ENCODE measurements at places on chromosomes 1 and 21. TPM values are rescaled to one million over a fixed set of nuclear protein-coding genes. Genes with fewer than 3 reads are reported as not detected.
A peak's percentile ranks its signal among the peaks of the same experiment; 100 is the strongest.

The HSD3B1 gene
- total RNA-seq: not detected

The HSD11B1 gene
- total RNA-seq: 0.72 TPM

The IFI16 gene
- 55.9 TPM for total RNA-seq

The SKI gene
- total RNA-seq: 3.5 TPM

The CR1L gene
- not detected for total RNA-seq

The HEYL gene
- total RNA-seq: not detected

The GBP6 gene
- total RNA-seq: not detected

The NUF2 gene
- total RNA-seq: 102 TPM

The NMNAT2 gene
- total RNA-seq: 4.4 TPM

DNA sequence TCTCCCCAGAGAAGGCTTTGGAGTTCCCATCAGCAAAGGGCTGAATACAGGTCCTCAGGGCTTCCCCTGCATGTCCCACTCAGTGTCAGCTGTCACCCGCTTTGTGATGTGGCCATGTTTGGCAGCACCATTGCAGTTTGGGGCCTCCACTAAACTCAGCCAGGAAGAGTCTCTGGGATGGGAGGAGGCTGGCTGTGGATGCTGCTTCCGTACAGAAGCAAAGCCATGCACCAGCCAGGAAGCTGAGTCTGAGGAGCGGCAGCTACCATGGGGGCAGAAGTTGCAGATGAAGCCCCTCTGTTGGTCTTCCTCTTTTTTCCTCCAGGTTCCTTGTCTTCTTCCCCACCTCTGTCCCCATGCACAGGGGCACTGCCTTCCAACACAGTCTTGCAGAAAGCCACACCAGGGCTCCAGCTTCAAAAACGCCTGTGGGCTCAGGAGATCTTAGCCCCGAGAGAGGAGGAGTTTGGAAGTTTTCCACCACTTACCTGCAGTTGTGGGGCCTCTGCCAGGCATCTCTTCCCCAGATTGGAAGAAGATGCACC is 416.8 kb downstream of the NPHP4 start:
- DNase-seq: no peak

DNA sequence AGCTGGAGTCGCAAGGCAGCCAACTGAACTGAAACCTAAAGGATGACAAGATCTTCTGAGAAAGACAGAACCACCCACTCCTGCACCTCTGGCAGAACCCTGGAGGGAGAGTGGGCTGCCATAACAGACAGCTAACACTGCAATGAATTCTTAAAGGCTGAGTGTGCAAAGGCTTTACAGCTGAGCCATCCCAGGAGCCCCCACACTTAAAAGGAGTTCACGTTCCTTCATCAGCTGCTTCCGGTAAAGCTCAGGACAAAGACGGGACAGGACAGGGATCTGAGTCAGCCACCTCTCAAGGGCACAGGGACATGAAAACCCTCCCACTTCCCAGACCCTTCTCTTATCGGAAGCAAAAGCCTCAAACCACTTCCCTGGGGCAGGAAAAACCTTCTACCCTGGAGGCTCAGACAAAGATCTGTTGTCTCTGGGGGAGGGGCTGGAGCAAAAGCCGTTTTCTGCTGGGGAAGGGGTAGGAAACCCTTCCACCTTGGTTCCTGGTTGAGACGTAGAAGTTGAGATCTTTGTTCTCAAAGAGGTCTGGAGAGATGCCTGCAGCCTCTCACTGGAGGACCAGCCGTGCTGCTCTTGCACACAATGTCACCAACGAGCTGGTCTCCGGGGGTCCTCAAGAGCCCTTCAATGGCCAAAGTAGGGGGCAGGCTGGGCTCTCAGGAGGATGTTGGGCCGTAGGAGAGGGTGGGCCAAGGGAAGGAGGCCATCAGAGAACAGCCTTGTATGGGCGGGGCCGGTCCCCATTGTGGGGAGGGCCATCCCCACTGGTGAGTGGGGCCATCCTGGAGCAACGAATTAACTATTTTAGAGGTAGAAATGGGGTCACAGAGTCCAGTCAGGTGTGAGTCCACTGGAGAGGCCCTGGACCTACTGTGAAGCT is 452.4 kb downstream of the PTPRU start:
- DNase-seq: peak; percentile 97

- no peak for DNase-seq
Measured at GRCh38 chr21:41676198-41676597, 90.7 kb downstream of the RIPK4 start.

GRCh38 chr1:11777658-11778322 is 15.8 kb downstream of the C1orf167 start:
- DNase-seq: no peak

GRCh38 chr1:198558402-198558801 is 17.9 kb upstream of the ATP6V1G3 start:
- no peak for DNase-seq

DNA sequence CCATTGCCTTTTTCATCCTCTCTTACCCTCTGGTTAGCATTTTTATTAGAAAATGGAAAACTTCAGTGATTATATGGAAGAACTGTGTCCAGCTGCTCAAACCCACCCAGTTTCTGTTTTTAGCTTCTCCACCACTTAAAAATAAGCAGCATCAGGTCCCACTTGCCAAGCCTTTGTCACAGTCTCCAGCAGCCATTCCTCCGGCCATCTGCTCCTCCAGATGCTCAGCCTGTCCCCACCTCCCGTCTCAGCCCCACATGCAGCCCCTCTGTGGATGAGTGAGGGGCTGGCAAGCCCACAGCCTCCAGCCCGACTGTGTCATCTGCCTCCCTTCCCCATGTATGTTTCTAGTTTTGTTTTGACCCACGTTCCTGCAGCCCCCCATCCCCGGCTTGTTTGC is 289.7 kb downstream of the HHAT start:
- no peak for DNase-seq

- DNase-seq: no peak
Measured at GRCh38 chr1:166221316-166221715, 54.5 kb upstream of the FAM78B start.

GRCh38 chr1:78664763-78665162 is 15.1 kb downstream of the IFI44 start:
- no peak for DNase-seq

DNA sequence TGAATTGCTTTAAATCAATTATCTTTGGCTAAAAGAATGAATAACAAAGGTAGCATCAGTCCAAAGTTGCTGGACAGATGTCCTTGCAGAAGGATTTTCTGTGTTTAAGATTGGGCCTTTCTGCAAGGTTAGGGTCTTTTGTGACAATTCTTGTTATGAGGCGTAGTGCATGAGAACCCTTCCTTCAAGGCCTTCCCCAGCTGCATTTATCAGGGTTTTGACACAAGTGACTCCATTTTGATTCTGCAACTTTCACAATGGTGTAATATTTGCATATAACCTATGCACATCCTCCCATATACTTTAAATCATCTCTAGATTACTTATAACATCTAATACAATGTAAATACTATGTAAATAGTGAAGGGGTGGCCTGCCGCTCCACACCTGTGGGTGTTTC is 1.1 kb upstream of the SETD4 start:
- no peak for DNase-seq

DNA sequence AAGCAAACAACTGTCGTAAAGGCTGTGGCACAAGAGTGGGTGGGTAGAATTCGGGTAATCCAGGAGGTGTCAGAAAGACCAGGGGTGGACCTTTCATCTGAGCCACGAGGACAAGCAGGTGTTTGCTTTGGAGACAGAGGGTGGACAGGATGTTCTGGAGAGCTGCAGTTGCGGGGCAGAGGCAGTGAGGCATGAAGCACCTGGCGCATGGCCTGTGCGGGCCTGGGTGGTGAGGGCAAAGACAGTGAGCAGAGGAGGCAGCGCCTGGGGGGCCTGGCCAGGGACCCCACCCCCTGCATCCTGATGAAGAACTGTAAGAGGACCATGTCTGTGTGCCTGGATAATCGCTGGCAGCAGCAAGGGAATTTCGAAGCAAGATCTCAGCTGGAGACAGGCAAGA is 24.9 kb downstream of the KIF26B start:
- no peak for DNase-seq

DNA sequence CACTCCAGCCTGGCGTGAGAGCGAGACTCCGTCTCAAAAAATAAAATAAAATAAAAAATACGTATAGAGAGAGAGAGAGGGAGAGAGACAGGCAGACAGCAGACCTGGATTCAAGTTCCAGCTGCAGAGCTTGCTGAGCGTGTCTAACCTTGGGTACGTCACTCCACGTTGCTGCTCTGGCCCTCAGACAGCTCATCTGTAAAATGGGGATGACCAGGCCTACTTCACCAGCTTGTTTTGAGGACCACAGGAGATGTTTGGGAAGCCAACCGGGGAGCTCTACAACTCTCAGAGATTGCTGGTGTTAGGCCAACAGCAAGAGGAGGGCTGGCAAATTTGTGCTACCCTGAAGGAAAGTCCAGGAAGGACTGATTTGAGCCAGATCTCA is 499 bp upstream of the TRAF5 start:
- no peak for DNase-seq

DNA sequence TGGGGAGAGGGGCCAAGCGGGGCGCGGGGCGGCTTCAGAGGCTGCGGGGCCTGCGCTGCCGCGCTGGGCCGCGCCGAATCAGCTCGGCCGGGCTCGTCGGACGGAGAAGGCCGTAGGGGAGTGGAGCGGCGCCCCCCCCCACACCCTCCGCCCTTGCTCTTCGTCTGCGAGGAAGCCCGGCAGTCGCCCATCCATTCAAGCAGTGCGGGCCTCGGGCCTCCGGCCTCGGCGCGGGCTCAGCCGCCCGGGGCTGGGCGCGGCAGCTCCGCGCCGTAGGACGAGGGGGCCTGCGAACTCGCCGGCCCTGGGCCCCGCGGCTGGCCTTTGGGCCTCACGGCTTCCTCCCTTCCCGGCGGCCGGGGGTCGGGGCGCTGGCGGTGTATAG is 564 bp downstream of the CTPS1 start:
- DNase-seq: no peak

DNA sequence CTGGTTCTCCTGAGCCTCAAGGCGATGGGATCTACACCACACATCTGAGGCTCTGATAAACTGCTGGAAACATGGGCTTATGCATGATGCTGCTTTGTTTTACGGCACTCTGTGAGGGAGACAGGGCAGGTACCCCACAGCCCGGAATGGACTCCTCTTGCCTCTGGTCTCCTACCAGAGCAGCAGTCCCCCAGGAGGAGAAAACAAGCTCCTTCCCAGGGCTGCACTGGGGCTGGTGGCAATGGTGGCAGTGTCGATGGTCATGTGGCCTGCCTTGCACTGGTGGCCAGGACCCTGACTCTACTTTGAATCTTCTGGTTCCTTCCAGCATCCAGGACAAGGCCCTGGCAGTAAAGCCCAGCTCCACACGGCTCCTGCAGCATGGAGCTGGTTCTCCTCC is 79.4 kb downstream of the TOMM20 start:
- DNase-seq: no peak

GRCh38 chr1:164659621-164660411 is 100.8 kb downstream of the PBX1 start:
- no peak for DNase-seq

DNA sequence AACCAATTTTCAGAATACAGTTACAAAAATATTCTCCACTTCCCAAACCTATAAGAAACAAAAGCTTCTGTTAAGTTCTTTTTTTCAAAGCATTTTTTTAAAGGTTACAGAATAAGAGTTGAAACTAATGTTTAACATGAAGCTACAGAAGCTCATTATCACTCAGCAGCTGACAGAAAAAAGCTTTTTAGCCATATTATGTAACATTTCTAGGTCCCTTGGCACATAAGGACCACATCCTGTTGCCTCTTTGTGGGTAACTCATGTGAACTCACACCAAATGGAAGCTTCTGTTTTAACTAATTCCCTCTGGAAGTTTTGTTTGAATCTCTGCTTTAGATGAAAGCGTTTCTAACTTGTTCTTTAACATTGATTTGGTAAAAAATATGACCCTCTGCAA is 242.5 kb upstream of the TMPRSS15 start:
- peak; percentile 0 for DNase-seq

DNA sequence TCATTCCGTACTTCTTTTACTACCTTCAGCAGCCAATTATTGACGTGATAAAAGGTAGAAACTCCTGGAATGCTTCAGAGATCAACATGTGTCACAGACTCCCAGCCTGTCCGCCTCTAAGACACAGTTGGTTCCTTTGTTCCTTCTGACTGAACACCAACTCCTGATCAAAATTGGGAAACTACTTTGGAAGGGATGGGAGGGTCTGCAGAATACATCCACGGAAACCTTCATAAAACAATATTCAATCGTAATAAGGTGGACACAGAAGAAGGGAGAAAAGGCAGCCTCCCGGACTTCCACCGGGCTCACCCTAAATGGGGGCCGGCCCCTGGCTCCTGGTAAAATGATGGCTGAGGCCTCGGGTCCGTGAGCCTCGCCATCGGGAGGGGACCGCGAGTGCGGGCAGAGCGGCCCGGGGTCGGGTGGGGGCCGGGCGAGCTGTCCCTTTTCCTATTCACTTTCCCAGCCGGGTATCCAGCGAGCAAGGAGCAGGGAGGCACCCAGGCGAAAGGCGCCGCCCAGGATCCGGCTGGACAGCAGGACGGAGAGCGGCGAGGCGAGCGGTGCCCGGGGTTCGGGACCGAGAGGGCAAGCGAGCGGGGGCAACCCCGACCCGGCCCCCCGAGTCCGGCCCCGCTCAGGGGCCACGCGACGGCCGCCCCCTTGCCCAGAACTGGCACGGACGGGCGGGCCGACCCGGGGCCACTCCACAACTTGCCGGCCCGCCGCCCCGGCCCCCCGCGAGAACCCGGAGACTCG is 805 bp downstream of the NRIP1 start:
- DNase-seq: peak; percentile 52

- no peak for DNase-seq
Measured at GRCh38 chr1:198607714-198608113, 31.1 kb upstream of the PTPRC start.

DNA sequence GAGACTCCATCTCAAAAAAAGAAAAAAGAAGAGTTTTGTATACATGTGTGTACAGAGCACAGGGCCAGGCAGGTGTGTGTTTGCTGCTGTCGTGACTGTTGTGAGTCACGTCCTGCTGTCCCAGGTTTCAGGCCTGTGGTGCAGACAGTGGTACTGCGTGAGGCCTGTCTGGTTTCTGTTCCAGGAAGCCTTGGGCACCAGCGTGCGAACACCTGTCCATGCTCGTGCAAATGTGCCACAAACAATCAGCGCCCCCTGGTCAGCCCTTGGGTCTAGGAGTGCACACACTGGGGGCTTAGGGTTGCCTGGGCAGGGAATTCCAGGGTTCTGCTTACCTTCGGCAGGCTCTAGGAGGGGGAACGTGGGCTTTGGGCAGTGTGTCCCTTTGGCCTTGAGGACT is 16.9 kb downstream of the GPR157 start:
- no peak for DNase-seq

GRCh38 chr1:184301227-184301626 is 85.6 kb upstream of the C1orf21 start:
- DNase-seq: no peak

GRCh38 chr1:161884475-161884874 is 118.4 kb downstream of the ATF6 start:
- no peak for DNase-seq

DNA sequence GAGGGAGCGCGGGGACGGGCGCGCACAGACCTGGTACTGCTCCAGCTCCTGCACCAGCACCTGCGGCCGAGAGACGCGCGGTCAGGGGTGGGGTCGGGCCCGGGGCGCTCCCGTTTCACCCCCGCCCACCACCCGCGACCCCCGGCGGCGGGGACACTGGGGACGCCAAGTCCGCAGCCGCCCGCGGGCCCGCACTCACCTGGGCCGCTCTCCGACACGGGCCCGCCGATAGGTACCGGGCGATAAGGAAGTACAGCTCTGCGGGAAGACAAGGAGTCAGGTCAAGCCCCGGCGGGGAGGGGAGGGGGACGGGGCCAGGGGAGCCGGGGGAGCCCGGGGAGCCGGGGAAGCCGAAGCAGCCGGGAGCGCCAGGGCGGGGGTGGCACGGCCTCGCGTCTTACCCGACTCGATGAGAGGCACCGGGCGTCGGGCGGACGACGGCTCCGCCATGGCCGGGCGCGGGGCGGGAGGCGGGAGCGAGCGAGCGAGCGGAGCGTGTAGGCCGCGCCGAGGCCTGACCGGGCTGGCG is 326 bp downstream of the BRWD1 start:
- no peak for DNase-seq

- DNase-seq: peak; percentile 36
Measured at GRCh38 chr1:108877348-108878159, 769 bp downstream of the GPSM2 start.
